ENCODE measurements at places on chromosomes 12 and 14. TPM values are rescaled to one million over a fixed set of nuclear protein-coding genes. Genes with fewer than 3 reads are reported as not detected.

The GALNT8 gene
- 1.5 TPM for total RNA-seq

DNA sequence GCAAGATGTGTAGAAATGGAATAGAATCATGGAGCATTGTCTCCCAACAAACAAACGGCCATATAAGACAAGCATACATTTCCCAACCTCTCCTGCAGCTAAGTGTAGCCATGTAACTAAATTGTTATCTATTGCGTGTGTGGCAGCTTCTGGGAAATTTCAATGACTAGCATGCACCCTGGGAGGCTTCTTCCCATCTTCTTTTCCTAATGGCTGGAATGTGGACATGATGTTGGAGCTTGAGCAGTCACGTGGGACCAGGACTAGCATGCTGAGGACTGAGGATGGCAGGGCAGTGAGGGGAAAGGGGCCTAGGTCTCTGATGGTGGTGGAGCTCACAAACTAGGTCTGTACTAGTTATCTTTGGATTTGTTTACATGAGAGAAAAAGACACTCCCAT is 21.7 kb upstream of the CTDSP2 start:
- no peak for DNase-seq

DNA sequence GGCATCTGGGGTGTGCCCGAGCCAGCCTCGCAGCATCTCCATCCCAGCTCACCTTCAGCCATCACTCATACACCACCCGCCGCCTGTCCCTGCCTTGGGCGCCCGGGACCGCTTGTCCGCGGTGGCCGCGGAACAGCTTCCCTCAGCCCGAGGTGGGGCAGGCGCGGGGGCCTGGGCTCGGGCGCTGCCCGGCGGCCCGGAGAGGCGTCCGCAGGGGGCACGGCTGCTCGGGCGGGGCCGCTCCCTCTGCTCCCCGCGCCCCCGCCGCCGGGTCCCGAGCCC is 430 bp downstream of the SLC41A2 start:
- no peak for DNase-seq

The FBXL14 gene
- total RNA-seq = 5.5 TPM

The NTF3 gene
- 1.9 TPM for total RNA-seq

GRCh38 chr12:64236549-64236948 is 14.5 kb upstream of the KICS2 start:
- DNase-seq = no peak

Data from epithelial cell of proximal tubule (primary cell).